A549 treated with DMSO at 1 μM for 4 hours (cell line): ENCODE measurements at places on chromosomes 13 and 19. TPM values are rescaled to one million over a fixed set of nuclear protein-coding genes. Genes with fewer than 3 reads are reported as not detected.

The MAP2K2 gene
- 104 to 145 TPM (median 123 TPM) in 5 replicates for total RNA-seq

The ASF1B gene
- total RNA-seq, result 30.6 to 36.4 TPM (median 33.9 TPM) in 5 replicates

The NDFIP2 gene
- 19.7 to 26.3 TPM (median 21.4 TPM) in 5 replicates for total RNA-seq

The CEACAM16 gene
- 0.09 to 0.19 TPM (median 0.13 TPM) in 4 of 5 replicates, not detected in the other for total RNA-seq

The ZNF415 gene
- not detected in 5 replicates for total RNA-seq

The HCST gene
- 0.25 to 0.75 TPM (median 0.60 TPM) in 3 of 5 replicates, not detected in the others for total RNA-seq

The CCDC194 gene
- not detected in 5 replicates for total RNA-seq

The LYPD5 gene
- 0.17 to 0.31 TPM (median 0.22 TPM) in 5 replicates for total RNA-seq

The EXOC3L2 gene
- total RNA-seq, result 0.80 to 1.3 TPM (median 0.99 TPM) in 5 replicates

The TMC4 gene
- 0.99 to 1.2 TPM (median 1.1 TPM) in 5 replicates for total RNA-seq

The BCL3 gene
- 55.3 to 116 TPM (median 89.8 TPM) in 5 replicates for total RNA-seq

The NBEA gene
- 2.1 to 2.5 TPM (median 2.3 TPM) in 5 replicates for total RNA-seq

The ZNF345 gene
- total RNA-seq, result 0.07 to 0.49 TPM (median 0.08 TPM) in 5 replicates

The ZNF536 gene
- total RNA-seq, result not detected in 5 replicates

The CSNK1G2 gene
- total RNA-seq, result 34.5 to 49.3 TPM (median 42.9 TPM) in 5 replicates

The GPR4 gene
- total RNA-seq, result 0.07 to 0.15 TPM (median 0.09 TPM) in 4 of 5 replicates, not detected in the other

The NLRP5 gene
- total RNA-seq, result not detected in 5 replicates

The KLK15 gene
- total RNA-seq, result not detected in 5 replicates

The KLHL1 gene
- total RNA-seq, result not detected in 5 replicates

The NLRP7 gene
- total RNA-seq, result 0.06 to 0.38 TPM in 2 of 5 replicates, not detected in the others

The ZFP82 gene
- total RNA-seq, result 1.8 to 2.5 TPM (median 1.9 TPM) in 5 replicates
